ENCODE measurements at places on chromosomes 3 and 15. TPM values are rescaled to one million over a fixed set of nuclear protein-coding genes. Genes with fewer than 3 reads are reported as not detected.
A peak's percentile ranks its signal among the peaks of the same experiment; 100 is the strongest.

DNA sequence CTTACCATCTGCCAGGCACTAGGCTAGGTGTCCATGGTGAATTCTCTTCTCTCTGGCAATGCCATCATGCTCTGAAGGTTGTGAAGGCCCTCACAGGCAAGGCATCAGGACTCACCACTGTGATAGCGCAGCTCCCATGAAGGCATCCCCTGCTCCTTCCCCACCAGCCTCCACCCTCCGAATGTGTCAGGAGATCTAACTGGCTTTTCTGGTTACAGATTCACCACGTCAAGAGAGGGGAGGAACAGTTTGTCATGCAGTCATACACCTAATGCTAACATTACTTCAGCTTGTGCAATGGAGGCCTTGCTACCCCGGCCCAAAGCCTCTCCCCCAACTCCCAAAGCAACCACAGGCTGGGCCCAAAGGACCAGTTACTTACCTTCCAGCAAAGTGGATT is 8.9 kb upstream of the CMTM8 start:
- DNase-seq, result no peak

GRCh38 chr3:16066975-16067374 is 107.5 kb upstream of the GALNT15 start:
- DNase-seq, result no peak

DNA sequence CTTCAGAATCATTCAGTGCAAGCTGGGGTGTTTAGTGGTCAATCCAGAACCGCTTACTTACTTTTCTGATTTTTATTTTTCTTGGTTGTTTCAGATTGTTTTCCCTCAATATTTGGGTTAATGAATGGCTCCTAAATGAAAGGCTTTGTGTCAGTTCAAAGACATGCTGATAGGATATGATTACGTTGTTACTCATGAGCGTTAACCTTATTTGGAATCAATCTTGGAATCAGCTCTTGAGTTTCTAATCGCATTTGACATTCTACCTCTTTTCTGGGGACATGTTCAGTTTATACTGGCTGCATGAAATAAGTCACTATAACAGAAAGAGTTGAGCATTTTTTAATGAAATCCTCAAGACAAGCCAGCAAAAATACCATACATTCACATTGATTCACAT is 50.2 kb downstream of the ATP11B start:
- DNase-seq, result no peak

DNA sequence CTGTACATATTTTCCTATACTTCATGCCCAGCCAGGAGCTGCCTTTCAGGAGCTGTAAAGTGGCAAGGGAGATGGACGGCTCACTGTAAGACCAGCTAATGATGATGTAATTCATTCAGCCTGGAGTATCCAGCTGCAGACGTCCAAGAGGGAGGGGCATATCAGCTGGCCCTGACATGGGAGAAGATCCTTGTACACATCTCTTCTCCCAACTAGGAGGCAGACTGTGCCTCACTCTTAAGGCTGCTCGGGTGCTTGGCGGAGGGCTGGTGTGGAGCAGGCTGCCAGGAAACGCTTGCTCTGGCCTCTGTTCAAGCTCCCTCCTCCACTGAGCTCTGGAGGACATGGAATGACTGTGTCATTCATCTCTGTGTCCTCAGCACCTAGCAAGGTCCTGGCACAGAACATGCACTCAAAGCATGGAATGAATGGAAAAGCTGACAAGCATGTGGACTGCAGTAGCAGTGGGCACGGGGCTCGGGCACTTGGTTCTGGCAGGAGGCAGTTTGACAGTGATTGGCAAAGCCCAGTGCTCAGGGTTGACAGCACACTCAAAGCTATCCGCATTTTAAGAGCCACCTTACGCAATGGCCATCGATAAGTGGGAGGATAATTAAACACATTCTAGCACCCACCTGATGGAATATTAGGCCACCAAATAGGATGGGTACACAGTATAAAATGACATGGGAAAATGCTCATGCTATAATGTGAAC is 72.4 kb downstream of the TBC1D2B start:
- peak; percentile 93 for DNase-seq

GRCh38 chr3:38247366-38248035 is 18.1 kb upstream of the SLC22A13 start:
- DNase-seq, result no peak

DNA sequence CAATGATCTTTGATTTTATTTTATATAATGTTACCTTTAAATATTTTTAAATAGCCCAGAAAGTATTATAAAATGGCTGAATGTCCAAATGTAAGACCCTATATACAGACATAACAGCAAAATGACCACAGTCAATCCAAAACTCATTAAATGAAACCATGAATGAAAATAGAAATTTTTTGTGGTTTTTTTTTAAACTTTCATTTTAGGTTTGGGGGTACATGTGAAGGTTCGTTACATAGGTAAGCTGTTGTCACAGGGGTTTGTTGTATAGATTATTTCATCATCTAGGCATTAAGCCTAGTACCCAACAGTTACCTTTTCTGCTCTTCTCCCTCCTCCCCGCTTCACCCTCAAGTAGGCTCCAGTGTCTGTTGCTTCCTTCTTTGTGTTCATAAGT is 108.8 kb downstream of the FAIM start:
- DNase-seq, result no peak

GRCh38 chr3:152051501-152052404 is 178.3 kb downstream of the SUCNR1 start:
- no peak for DNase-seq

The CADPS gene
- total RNA-seq, result not detected
